CD4-positive, alpha-beta T cell treated with Interleukin-17A for 4 hours (primary cell): ENCODE measurements at places on chromosomes 4 and X.

DNA sequence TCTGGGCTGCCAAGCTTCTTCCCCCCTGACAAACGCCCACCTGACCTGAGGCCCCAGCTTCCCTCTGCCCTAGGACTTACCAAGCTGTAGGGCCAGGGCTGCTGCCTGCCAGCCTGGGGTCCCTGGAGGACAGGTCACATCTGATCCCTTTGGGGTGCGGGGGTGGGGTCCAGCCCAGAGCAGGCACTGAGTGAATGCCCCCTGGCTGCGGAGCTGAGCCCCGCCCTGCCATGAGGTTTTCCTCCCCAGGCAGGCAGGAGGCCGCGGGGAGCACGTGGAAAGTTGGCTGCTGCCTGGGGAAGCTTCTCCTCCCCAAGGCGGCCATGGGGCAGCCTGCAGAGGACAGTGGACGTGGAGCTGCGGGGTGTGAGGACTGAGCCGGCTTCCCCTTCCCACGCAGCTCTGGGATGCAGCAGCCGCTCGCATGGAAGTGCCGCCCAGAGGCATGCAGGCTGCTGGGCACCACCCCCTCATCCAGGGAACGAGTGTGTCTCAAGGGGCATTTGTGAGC lies 37.0 kb downstream of the HTRA3 start:
- no peak for DNase-seq

GRCh38 chr4:183721207-183722081 lies 62.4 kb downstream of the TRAPPC11 start:
- peak; percentile 59 for DNase-seq

DNA sequence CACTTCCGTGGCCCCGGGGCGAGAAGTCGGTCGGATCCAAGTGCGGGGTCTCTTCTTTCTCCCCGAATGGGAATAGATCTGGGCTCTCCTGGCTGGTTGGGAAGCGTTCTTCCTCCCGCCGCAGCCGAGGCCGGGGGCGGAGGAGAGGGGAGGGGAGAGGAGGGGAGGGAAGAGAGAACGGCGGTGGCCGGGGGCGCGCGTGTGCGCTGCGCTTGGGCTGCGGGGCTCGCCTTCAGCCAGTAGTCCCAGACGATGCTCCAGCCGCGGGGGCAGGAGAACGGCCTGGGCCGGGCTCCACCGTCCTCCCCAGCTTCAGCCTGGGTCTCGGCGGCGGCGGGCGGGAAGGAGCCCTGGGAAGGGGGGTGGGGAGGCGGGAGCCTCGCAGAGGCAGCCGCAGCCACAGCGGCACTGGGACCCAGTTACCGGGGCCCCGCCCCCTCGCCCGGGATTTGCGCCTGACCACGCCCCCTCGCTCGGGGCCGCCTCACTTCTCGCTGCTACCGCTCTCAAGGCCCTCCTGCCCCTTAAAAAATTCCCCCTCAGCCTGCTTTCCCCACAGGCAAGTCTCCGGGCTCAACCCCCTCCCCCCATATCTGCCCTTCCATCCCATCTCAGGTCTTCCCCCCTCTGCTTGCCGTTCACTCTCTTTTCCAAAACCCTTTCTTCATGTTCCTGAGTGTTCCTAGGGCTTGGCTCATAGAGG lies at the start of gene FGD1:
Gene FGD1, minus strand, starts transcription at position 421 of the 703 bp plus-strand sequence. CDS start 802 bp downstream, outside the sequence.
- DNase-seq = peak; percentile 71

DNA sequence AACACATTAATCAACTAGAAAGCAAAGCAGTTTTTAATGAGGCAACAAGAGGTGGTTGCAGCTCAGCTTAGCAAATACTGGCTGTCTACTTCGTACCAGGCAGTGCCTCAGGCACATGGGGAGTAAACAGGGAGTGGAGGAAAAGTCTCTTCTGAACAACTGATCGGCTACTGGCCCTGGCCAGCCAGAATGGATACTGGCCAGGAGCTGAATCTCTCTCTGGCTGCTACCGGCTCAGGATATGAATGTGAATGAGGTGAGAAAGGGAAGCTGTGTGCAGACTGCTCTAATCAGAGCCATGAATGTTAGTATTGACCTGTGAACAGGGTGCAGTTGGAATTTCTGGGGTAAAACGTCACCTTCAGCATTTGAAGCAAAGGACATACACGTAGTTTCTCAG lies 77.3 kb downstream of the STK32B start:
- no peak for DNase-seq

DNA sequence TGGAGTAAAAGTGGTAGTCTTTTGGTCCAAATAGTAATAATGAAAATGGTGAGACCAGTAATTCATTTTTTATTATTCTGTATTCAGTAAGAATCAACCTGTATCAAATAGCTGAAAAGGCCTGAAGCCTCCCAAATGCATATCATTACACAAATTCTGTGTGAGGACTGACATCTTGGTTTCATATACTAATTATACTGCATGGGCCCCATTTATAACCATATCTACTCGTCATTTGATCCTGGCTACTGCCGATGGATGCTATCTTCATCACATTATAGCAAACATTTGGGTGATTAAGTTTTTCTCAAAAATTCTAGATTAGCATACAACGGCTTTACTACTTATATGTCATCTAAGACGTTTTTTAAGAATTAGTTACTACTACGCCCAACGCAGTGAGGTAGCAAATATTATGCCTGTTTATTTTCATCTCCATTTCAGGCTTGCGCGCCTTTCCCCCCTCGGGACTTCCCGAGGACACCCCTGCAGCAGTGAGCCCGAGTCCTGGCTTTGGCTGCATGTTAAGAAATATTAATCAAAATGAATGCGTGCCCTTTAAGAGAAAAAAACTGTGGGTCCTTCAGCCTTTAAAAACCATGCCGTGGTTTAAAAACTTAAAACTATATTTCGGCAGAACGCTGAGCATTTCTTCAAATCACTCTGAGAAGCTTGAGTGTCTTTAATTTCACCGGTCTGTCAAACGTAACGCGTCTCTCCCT lies 814 bp upstream of the MMAA start:
- DNase-seq = peak; percentile 30

DNA sequence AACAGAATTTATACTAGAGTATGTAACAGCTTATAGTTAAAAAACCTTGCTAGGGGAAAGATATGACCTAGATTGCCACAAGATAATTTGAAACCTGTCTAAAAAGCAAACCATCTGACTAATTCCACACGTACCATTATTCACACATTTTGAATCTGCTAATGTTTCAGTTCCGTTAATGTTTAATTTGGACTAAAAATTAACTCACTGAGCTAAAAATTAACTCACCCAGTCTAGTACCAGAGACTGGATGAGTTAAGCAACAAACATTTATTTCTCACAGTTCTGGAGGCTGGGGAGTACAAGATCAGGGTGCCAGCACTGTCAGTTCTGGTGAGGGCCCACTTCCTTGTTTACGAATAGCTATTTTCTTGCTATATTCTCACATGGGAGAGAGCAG lies 231.5 kb upstream of the DIAPH2 start:
- DNase-seq = no peak

DNA sequence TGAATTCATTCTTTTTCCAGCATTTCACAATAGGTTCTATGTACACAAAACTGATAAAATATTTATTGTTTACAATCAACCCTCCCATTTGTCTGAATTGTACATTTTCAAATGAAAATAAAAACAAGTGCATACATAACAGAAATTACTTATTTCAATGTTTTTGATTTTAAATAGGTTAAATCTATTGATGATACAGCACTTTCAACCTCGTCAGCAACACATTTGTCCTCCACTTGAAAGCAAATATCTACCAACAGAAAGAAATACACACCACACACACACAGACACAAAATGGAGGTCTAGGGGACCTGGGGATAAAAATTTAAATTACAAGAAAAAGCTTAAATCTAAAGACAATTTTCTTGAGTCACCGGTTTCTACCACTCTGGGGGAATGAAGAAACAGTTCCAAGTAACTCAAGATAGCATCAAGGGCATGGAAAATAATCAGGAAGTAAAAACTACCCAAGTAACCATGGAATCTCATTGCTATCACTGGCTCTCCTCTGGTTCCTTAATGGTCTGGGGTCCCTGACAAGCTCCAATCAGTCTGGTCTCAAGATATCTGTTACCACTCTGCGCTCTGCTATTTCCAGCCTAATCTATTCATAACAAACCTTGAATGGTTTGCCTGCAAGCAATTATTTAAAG lies 27.6 kb downstream of the ANKRD17 start:
- DNase-seq = no peak

- no peak for DNase-seq
Observed at GRCh38 chr4:180539284-180539683, 1703.9 kb upstream of the TENM3 start.

GRCh38 chrX:119516157-119516702 lies 48.0 kb downstream of the SLC25A5 start:
- DNase-seq = peak; percentile 52

DNA sequence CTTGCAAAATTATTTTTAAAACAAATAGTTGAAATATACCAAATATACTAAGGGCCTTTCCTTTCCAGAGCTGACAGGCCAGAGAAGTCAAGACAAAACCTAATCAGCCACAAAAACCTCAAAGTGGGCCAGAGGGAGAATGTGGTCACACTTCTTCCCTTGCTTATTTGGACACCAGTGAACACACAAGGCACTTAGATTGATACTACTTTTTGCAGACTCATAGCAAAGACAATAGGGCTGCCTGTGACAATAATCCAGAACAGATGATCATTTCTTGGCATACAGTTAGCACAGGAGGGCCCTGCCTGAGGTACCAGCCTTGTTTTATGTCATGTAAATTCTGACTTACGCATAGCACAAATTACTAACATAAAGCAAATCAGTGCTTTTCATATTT lies 215.7 kb upstream of the NEIL3 start:
- DNase-seq = no peak

DNA sequence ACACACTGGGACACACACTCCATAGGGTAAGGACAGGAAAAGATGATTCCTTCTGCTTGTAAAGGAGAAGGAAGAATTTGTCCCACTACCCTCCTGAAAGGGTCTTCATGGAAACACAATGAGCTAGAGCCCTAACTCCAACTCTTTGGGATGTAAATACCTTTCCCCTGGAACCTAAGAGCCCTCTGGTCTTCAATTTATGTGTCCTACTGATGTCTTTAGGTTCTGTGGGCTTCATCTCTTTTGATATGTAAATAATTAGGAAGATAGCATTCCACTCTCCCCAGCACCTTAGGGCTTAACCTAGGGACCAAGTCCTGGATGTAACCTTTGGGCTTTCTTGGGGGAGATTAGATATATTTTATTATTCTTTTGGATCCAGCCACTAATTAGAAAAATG lies 38.3 kb downstream of the PF4 start:
- no peak for DNase-seq

- no peak for DNase-seq
Observed at GRCh38 chrX:154779261-154779660, 16.6 kb downstream of the DKC1 start.

- DNase-seq = no peak
Observed at GRCh38 chr4:66633477-66633876, 911.8 kb downstream of the CENPC start.

GRCh38 chrX:103099691-103100090 lies 6.7 kb upstream of the NXF3 start:
- no peak for DNase-seq

DNA sequence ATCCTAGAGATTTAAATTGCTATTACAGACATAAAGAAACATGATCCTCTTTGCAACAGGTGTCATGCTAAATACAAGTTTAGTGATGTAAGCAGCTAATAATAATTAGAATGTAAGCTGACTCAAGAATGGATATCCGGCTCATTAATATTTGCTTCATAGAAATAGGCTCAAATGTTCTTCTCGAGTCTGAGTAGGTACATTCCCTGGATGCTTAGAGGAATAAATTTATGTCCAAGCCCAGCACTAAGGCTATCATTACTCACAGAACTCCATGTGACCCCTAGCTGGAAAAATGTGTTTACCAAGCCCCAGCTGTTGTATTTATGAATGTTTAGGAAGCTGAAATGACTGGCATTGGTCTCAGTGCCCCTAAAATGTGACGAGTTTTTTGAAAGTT lies 87.6 kb upstream of the TSPAN7 start:
- no peak for DNase-seq

- DNase-seq = no peak
Observed at GRCh38 chr4:73281396-73281795, 22.8 kb upstream of the ANKRD17 start.
